Stimulated activated CD8-positive, alpha-beta memory T cell treated with anti-CD3 and anti-CD28 coated beads, Interleukin-15, amount 100 ng/mL, for 24 hours (primary cell): ENCODE measurements at places on chromosomes 16 and 17.

GRCh38 chr17:43554857-43555256, 8.7 kb upstream of the ETV4 start:
- no peak for DNase-seq

DNA sequence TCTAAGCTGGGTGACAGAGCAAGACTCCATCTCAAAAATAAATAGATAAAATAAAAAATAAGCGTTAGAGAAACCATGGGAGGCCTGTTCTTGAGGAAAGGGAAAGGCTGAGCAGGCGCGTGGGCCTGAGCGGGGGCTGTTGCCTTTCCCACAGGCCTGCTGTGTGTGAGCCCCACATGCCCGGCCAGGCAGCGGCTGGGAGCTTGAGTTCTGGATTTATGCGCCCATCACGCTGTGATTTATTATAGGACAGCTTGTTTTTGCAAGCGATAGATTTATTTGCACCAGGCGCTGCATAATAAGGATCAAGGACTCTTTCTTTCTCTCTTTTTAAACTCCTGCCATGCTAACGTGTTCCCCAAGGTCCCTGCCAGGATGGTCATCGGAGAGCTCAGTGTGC, 14.8 kb upstream of the WFDC1 start:
- no peak for DNase-seq

GRCh38 chr16:75913958-75914357, 187.7 kb upstream of the CPHXL start:
- DNase-seq, result no peak

GRCh38 chr17:75806822-75807500, 22.4 kb downstream of the UNK start:
- no peak for DNase-seq

- no peak for DNase-seq
Measured at GRCh38 chr17:47713980-47714700, 18.9 kb upstream of the TBX21 start.

- DNase-seq, result no peak
Measured at GRCh38 chr16:84794186-84794585, 25.6 kb upstream of the CRISPLD2 start.

- DNase-seq, result no peak
Measured at GRCh38 chr16:78443542-78444364, 344.3 kb downstream of the WWOX start.

DNA sequence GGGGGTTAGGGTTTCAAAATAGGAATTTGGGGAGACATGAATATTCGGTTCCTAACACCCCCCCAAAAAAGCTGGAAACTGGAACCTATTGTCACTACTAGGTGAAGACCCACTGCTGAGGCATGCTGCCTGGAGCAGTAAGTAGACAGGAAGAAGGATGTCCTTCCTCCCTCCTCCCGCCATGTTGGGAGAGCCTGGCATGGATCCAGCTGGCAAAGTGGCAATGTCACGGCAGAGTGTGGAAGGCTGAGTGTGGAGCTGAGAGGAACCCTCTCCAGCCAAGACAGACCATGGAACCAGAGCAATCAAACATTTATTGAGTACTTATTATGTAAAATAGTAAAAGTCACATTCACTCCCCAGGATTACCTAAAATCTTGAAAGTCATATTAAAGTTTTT, 49.0 kb downstream of the CCDC182 start:
- DNase-seq, result no peak

GRCh38 chr16:11781773-11782172, 15.3 kb downstream of the ZC3H7A start:
- DNase-seq, result no peak
